ENCODE measurements at places on chromosomes 7 and 10.
A peak's percentile ranks its signal among the peaks of the same experiment; 100 is the strongest.

DNA sequence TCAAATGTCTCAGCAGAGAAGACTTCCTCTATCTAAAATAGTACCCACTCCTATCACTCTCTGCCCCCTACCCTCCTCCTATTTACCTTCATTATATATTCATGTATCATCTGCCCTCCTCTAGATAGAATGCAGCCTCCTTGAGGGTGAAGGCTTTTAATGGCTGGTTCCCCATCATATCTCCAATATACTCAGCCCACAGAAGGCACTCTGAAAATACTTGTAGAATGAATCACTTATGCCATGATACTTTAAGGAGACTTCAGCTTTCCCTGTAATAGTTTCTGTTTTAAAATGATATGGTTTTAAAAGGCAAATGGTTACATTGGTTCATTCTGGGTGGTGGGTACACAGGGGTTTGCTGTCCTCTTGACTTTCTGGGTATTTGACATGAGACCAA lies 25.3 kb downstream of the GFRA1 start:
- DNase-seq = no peak

DNA sequence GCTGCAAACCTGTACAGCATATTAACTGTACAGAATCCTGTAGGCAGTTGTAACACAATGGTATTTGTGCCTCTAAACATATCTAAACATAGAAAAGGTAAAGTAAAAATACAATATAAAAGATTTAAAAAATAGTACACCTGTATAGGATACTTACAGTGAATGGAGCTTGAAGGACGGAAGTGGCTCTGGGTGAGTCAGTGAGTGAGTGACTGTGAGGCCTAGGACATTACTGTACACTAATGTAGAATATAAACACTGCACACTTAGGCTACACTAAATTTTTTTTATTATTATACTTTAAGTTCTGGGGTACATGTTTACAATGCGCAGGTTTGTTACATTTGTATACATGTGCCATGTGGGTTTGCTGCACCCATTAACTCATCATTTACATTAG lies 97.3 kb upstream of the STK17A start:
- no peak for DNase-seq

GRCh38 chr10:114392112-114392835 lies 12.0 kb downstream of the AFAP1L2 start:
- DNase-seq = no peak

GRCh38 chr7:140726281-140726680 lies 29.8 kb downstream of the NDUFB2 start:
- DNase-seq = peak; percentile 7

DNA sequence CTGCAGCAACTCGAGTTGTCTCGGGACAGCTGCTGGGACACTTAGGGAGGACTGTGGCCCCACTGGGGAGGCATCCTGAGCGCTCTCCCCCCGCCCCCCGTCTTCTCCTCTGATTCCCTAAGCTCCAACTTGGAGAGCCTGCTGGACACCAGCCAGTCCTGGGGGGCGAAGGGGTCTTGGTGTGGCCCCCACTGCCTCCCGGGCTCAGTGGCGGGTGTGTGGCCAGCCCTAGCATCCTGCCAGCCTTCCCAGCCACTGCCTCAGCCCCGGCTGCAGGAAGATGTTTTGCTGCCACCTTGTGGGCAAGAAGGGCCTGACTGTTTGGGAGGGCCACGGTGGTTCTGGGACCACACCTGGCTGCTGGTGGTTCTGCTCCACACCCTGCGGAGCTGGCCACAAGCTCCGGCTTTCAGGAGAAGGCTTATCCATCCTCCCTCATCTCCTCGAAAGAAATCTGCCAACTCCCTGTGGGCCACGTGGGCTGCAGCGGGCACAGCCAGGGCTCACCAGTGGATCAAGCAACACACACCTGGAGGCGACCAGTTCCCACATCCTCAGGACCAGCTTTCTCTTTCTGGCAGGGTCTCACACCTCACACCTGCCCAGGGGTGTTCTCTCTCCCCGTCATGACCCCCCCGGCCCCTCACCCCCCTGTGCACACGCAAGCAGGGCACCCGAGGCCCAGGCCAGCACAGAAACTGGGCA lies 24.8 kb downstream of the AGAP3 start:
- DNase-seq = no peak

DNA sequence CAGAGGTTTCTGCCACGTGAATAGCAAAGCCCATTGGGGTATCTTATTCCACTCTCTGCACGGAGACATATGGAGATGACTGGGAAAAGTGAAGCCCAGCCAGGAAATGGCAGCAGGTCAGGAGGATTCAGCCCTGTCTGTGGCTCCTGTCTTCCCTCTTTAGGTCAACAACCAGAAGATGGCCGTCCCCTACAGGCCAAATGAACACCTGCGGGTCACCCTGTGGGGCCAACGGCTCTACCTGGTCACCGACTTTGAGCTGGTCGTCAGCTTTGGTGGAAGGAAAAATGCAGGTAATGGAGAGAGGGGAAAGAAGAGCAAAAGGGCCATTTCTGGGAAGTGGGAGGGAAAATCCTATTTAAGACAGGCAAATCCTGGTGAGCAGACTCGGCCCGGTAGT lies 38.3 kb downstream of the EPHB4 start:
- DNase-seq = no peak

DNA sequence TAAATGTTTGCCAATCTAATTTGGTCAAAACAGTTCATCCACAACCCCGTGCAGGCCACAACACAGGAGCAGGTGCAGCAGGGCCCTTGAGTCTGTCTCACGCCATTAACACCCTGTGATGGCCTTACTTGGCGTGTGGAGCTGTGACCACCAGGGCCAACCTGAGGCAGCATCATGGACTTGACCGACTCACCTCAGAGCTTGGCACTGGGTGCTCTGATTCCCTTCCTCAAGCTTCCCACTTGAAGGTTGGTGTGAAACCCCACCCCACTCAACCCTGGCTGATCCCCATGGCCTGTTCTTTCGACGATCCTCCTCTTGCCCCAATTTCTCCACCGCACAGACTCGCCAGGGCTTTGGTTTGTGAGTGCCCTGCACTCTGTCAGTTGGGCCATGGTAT lies 623.1 kb downstream of the PTPRN2 start:
- DNase-seq = no peak

- no peak for DNase-seq
These were observed 6.7 kb upstream of the MNX1 start for GRCh38 chr7:157017149-157017548.

DNA sequence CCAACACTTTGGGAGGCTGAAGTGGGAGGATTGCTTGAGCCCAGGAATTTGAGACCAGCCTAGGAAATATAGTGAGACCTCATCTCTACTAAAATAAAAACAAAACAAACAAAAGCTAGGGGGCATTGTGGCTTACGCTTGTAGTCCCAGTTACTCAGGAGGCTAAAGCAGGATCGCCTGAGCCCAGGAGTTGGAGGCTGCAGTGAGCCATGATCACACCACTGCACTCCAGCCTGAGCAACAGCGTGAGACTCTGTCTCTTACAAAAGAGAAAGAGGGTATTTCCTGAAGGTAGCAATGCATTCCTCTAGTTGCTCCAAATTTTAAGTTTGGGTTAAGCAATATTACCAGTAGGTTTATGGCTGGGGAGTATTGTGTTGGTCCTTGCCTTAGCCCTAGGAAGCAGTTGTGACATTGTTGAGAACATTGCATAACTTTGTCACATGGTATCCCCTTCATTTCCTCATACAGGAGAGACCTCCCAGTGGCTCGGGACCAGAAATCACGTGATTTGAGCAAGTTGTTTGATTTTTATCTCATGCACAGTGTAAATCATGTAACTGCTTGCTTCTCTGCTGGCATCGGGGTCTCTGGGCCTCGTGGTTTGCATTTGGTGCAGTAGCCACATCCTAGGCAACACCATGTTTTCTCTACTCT lies 23.3 kb upstream of the SMARCD3 start:
- no peak for DNase-seq

- DNase-seq = no peak
These were observed 8.7 kb upstream of the LRRTM3 start for GRCh38 chr10:66917104-66917503.

DNA sequence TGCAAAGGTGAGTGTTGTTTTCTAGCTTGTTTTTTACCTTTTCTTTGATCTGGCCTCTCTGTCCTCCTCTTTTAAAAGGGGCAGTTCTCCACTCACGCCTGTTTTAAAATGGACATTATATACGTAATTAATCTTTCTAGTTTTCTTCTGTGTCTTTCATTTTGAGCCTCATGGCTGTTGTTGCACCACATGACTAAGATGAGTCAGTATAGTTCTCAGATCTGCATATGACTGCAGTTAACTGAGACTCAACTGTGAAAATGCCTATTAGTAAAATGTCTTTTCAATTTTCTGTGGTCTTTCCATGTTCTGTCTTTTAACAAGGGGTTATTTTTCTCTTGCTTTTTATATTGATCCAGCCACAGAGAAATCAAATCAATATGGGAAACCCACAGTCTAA lies 296.1 kb downstream of the CDK14 start:
- no peak for DNase-seq

- no peak for DNase-seq
These were observed at the start of gene NRCAM for GRCh38 chr7:108455998-108456677. NRCAM (minus strand) TSS chr7:108456436; CDS start chr7:108240064, 216,372 bp downstream.

DNA sequence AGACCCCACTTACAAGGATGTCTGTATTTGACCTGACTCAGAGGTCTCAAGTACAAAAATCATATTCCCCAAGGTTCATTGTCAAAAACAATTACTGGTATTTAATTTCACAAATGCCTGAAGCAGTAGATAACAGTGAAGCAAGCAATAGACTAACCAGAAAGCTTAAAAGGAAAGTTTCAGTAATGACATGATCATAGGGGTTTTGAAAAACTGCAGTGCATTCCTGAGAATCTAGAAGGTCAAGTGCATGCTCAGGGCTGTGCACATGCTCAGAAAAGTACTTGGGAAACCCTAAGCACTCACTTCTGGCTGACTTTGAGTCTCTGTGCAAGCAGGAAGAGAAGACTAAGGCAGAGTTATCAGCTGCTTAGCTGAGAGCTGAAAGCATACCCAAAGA lies 27.1 kb downstream of the RASGEF1A start:
- no peak for DNase-seq

GRCh38 chr7:140638173-140638791 lies 2.3 kb downstream of the DENND2A start:
- DNase-seq = no peak

- DNase-seq = no peak
These were observed 31.5 kb downstream of the ACTA2 start for GRCh38 chr10:88920986-88921593.

GRCh38 chr7:157590526-157590925 lies 253.7 kb downstream of the DNAJB6 start:
- DNase-seq = no peak

- DNase-seq = no peak
These were observed 10.9 kb upstream of the CDK6 start for GRCh38 chr7:92847305-92847704.

- DNase-seq = no peak
These were observed 17.6 kb downstream of the AKR1C1 start for GRCh38 chr10:4980793-4981192.

GRCh38 chr7:47561715-47562446 lies 20.0 kb downstream of the TNS3 start:
- DNase-seq = no peak

DNA sequence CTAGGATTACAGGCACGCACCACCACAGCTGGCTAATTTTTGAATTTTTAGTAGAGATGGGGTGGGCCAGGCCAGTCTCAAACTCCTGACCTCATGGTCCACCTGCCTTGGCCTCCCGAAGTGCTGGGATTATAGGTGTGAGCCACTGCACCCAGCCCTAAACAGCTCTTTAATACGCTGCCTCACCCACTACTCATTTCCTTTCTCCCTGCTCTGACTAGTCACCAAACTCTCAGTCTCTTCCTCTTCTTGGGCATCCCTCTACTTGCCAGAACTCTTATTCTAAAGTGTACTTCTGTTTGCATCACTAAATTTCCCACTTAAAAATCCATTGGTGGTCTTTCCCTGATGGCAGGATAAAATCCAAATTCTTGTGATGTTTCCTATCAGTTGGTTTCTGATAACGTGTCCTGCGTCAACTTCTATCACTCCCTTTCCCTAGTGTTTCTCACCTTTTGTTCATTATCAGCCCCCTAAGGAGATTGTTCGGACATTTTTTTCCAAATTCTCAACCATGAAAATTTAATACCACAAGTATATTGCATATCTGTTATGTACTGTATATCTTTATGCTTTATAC lies 124.7 kb downstream of the CUBN start:
- DNase-seq = no peak

DNA sequence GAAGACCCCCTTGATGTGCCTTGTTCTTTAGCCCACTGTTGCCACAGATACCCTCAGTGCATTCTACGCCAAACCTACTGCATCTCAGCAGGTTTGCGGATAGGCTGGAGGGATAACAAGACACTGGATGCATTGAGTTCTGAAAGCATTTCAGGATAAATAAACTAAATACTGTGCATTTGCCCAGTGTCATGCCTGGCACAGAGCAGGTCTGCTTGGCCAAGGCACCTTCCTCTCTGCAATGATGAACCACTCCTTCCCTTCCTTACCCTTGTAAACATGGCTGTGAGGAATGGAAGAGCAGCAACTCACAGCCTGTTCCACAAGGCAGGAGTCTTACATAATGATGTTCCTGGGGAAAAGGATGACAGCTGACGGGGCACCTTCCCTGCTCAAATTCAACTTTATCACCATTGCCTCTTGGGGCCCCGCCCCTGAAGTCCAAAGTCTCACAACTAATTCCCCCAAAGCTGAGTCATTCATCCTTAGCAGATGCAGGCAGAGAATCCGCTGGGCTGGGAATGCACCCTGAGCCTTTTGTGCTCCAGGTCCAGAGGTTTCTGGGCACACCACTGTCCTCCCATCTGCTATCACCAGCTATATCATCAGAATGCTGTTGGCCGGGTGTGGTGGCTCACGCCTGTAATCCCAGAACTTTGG lies 11.6 kb downstream of the DDX56 start:
- DNase-seq = no peak

DNA sequence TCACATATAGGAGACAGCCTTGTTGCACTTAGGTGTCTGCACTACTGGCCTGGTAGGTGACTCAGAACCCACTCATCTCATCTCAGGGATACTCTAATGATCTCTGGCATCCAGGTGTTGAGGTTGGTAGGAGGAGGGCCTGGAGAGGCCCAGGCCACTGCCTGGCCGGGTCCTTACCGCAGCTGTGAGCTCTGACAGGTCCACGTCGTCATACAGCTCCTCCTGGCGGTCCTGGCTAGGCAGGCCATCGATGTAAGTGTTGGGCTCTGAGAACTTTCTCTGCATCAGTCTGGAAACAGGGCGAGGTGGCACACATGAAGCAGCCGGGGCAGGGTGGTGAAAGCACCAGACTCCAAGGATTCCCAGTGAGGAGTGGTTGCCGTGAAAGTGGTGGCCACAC lies 62.1 kb downstream of the VWA2 start:
- DNase-seq = no peak

- no peak for DNase-seq
These were observed 73.4 kb upstream of the LAMB4 start for GRCh38 chr7:108203537-108203936.

DNA sequence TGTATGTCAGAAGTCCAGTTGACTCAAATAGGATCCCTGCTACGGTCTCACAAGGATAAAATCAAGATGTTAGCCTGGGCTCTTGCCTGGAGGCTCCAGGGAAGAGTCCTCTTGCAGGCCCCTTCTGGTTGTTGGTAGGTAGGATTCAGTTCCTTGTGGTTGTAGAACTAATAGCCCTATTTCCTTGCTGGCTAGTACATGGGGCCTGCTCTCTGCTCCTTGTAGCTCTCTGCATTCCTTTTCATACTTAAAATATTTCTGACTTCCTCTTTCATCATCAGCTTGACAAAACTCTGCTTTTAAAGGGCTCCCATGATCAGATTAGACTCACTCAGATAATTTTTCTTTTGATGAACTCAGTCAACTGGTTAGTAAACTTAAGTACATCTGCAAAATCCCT lies 756.7 kb downstream of the GATA3 start:
- no peak for DNase-seq

- DNase-seq = no peak
These were observed 167.4 kb downstream of the TEX36 start for GRCh38 chr10:125515571-125515970.

- DNase-seq = no peak
These were observed 114.0 kb downstream of the CALN1 start for GRCh38 chr7:72298091-72298490.

Measured in HCT116 (cell line).